Bronchial epithelial cell (primary cell): ENCODE measurements at places on chromosomes 1 and 21. TPM values are rescaled to one million over a fixed set of nuclear protein-coding genes. Genes with fewer than 3 reads are reported as not detected.
A peak's percentile ranks its signal among the peaks of the same experiment; 100 is the strongest.

- no peak for DNase-seq
These were observed 78.9 kb downstream of the MAP3K21 start for GRCh38 chr1:233406339-233406960.

DNA sequence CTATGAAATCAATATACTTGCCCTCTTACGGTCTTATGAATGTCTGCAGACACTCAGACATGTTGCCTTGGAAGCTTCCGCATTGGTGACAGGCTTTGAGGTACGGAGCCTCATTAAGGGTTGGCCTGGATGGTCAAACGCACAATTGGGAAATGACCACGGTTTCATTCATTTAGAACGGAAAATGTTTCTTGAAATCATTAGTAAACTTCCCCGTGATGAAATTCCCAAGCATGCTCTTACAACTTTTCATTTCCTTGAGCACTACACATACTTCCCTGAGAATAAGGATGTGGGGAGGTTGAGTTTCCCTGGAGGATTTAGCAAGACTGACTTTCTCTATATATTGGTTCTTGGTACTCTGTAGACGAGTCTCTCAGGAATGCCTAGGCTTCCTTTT is 146.3 kb downstream of the HLX start:
- no peak for DNase-seq

GRCh38 chr1:53321776-53322602 is 5.9 kb downstream of the LRP8 start:
- no peak for DNase-seq

GRCh38 chr1:229254910-229255541 is 15.9 kb upstream of the RAB4A start:
- peak; percentile 40 for DNase-seq

DNA sequence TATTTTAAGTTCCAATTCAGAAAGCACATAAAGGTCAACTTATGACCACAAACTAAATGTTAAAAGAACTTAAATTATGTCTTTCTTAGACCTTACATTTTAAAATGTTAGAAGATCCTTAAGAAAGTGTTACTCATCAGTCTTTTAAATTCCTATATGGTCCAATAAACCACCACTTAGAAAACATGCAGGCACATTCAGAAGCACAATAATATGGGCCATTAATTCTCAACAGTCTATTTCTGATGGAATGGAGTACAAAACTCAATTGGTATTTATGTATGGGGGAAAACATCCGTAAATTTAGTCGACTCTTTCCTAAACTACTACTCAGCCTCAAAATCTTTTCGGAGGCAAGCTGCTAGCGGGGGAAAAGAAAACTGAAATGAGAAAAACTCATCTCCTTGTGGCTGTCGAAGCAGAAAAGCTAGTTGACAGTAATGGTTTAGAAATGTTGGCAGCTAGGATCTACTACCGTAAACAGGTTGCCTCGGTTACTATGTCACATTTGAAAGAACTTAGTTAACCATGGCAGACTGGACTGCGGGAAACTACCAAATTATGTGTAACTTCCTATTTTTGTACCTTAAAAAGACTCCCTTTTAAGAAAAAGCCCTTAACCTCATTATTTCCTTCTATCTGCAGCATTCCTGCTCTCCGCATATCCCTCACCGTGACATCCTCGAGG is 1.0 kb downstream of the TRMT1L start:
- DNase-seq = peak; percentile 39

GRCh38 chr1:1347663-1348419 is 1.4 kb downstream of the DVL1 start:
- no peak for DNase-seq

CYP4A11 gene
- total RNA-seq = not detected in 2 replicates

MAN1A2 gene
- total RNA-seq = 44.0 and 49.8 TPM in 2 replicates

HCRTR1 gene
- total RNA-seq = not detected in 2 replicates

CFAP74 gene
- not detected in 2 replicates for total RNA-seq
